ENCODE measurements at places on chromosomes 3 and 15.

GRCh38 chr15:73685981-73686380, 1.8 kb downstream of the CD276 start:
- H3K27ac ChIP-seq = no peak overlapping the region
- H3K4me1 ChIP-seq = no peaks in the 10 kb centered on the region
- DNase-seq = no peak
- no peaks in the 10 kb centered on the region for H3K36me3 ChIP-seq
- no peaks in the 10 kb centered on the region for H3K27me3 ChIP-seq

- DNase-seq = no peak
- H3K36me3 ChIP-seq = no peaks in the 10 kb centered on the region
- no peaks in the 10 kb centered on the region for H3K27me3 ChIP-seq
- H3K4me1 ChIP-seq = no peaks in the 10 kb centered on the region
- no peak overlapping the region for H3K27ac ChIP-seq
- no peak overlapping the region for H3K4me3 ChIP-seq
Observed at GRCh38 chr3:192121923-192122322, 605.4 kb downstream of the FGF12 start.

GRCh38 chr15:58062983-58063382, 2.5 kb downstream of the ALDH1A2 start:
- H3K4me1 ChIP-seq = peaks cover 4% of the 10 kb centered on the region
- no peak overlapping the region for H3K4me3 ChIP-seq
- DNase-seq = no peak
- peaks cover 50% of the 10 kb centered on the region for H3K27me3 ChIP-seq
- no peak overlapping the region for H3K27ac ChIP-seq

DNA sequence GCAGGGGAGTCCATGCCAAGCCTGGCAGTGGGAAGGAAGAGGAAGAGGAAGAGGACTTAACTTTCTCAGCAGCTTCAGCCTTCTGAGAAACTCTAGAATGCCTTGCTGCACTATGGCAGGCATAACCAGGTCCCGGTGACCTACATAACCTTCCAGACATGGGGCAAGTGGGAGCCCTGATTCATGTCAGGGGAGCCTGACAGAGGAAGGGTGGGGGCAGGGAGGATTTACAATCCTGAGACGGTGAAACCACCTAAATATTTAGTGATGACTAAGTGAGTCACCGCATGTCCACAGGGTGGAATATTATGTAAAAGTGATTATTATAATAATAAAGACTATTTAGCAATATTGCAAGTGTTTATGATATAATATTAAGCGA, 46.7 kb downstream of the AMOTL2 start:
- no peaks in the 10 kb centered on the region for H3K36me3 ChIP-seq
- H3K27me3 ChIP-seq = no peaks in the 10 kb centered on the region
- no peak overlapping the region for H3K27ac ChIP-seq
- DNase-seq = no peak
- no peak overlapping the region for H3K4me3 ChIP-seq
- no peaks in the 10 kb centered on the region for H3K4me1 ChIP-seq

GRCh38 chr15:96320107-96320506, 10.4 kb upstream of the NR2F2 start:
- H3K4me1 ChIP-seq = no peaks in the 10 kb centered on the region
- no peaks in the 10 kb centered on the region for H3K36me3 ChIP-seq
- no peak for DNase-seq
- H3K27ac ChIP-seq = no peak overlapping the region

DNA sequence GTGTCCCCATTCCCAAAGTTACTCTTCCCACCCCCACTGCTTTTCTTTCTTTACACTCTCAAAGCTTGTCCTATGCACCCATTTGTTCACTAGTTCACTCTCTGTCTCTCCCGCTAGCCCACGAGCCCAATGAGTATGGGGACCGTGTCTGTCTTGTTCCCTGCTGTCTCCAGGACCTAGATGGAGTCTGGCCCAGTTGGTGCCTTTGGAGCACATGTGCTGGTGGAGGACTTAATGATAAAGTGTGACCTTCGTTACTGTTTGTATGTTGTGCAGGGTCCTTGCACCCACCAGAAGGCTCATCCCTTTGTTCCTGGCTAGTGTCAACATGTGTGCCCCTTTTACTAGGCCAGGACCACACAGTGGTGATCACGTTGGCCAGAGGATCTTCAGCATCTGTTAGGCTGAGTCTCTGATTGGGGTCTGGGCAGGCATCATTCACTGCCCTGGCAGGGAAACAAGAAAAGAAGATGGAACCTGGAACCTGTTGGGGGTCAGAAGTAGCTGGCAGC, 7.4 kb downstream of the CISH start:
- H3K27ac ChIP-seq = peak overlapping the region; percentile 97
- DNase-seq = no peak
- no peaks in the 10 kb centered on the region for H3K27me3 ChIP-seq
- H3K4me1 ChIP-seq = peaks cover 32% of the 10 kb centered on the region
- no peak overlapping the region for H3K4me3 ChIP-seq
- peaks cover 14% of the 10 kb centered on the region for H3K36me3 ChIP-seq

DNA sequence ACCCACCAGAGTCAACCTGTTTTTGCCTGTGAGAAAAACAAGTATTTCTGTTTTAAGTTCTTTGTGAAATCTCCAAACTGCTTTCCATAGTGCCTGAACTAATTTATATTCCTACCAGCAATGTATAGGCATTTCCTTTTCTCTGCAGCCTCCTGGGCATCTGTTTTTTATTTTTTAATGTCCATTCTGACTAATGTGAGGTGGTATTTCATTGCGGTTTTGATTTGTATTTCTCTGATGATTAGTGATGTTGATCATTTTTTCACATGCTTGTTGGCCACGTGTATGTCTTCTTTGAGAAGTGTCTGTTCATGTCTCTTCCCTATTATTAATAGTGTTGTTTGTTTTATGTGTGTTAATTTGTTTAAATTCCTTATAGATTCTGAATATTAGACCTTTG, 820.5 kb downstream of the MCTP2 start:
- no peaks in the 10 kb centered on the region for H3K36me3 ChIP-seq
- H3K27ac ChIP-seq = no peak overlapping the region
- DNase-seq = no peak
- no peak overlapping the region for H3K4me3 ChIP-seq

DNA sequence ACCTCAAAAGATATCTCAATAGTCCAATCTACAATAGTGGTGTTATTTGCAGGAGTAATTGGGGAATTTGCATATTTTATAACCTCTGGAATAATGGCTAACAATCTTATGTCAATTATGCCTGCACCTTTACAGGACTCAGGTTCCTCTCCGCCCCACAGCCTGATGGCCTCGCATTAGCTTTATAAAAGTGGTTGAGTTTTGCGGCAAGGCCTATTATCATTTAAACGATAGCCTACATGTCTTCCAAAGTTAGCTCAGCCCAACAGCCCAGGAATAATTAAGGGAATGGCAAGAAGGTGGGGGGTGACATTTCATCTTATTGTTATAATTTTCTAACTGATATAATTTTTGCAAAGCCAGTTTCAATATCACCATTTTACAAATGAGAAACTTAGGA, 97.3 kb downstream of the RTP4 start:
- no peak overlapping the region for H3K4me3 ChIP-seq
- no peaks in the 10 kb centered on the region for H3K36me3 ChIP-seq
- H3K27me3 ChIP-seq = no peaks in the 10 kb centered on the region
- DNase-seq = no peak
- H3K4me1 ChIP-seq = no peaks in the 10 kb centered on the region

- H3K27ac ChIP-seq = no peak overlapping the region
- DNase-seq = no peak
- H3K36me3 ChIP-seq = no peaks in the 10 kb centered on the region
- H3K27me3 ChIP-seq = no peaks in the 10 kb centered on the region
- H3K4me3 ChIP-seq = no peak overlapping the region
Observed at GRCh38 chr3:125611908-125612307, 16.6 kb upstream of the OSBPL11 start.

DNA sequence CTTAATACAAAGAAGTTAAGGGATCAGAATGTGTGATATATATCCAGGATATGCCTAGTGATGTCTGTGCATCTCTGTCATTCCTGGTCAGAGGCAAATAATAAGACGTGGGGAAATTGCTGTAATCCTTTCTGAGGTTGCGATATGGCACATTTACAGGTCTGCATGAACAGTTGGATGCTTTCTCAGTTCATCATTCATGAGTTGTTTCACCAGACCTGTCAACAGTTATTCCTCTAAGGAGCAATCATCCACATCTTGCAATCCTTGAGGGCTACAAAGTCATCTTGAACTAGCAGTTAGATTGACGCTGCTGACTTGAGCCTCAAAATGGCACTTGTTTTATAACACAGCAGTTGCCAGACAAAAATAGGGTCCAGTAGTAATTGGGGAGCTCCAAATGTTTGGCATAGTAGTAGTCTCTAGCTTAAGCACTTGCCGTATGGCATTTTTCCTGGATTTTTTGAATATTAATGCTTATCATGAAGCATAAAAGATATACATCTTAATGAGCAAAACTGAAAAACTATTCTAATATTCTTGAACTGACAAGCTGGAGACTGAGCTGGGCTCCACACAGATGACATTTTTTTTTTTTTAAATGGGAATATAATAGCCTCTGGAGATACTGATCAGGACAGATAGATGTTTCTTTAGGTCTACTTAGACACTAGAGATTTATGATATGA, 761.7 kb downstream of the VGLL3 start:
- no peak for DNase-seq
- no peaks in the 10 kb centered on the region for H3K4me1 ChIP-seq
- H3K36me3 ChIP-seq = no peaks in the 10 kb centered on the region
- no peak overlapping the region for H3K4me3 ChIP-seq

DNA sequence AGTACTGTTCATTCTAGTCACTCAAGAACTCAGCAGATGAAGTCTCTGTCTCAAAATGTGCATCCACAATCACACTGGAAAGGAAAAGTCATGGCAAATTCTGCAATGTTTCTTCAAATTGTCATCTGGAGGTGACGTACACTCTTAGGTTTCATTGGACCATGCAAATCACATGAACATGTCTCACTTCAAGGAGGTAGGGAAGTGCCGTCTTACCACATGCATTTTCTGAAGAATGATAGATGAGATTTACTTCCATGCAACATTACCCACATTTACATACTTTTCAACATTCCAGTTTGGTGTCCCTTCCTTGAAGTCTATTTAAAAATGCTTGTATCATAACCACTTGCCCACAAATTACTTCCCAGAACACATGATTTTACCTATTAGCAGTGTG, 107.9 kb upstream of the SATB1 start:
- H3K4me3 ChIP-seq = no peak overlapping the region
- no peaks in the 10 kb centered on the region for H3K4me1 ChIP-seq

- no peak overlapping the region for H3K27ac ChIP-seq
- H3K27me3 ChIP-seq = no peaks in the 10 kb centered on the region
- no peaks in the 10 kb centered on the region for H3K36me3 ChIP-seq
- DNase-seq = no peak
- no peaks in the 10 kb centered on the region for H3K4me1 ChIP-seq
- H3K4me3 ChIP-seq = no peak overlapping the region
Observed at GRCh38 chr3:176935194-176935888, 261.9 kb downstream of the TBL1XR1 start.

- no peaks in the 10 kb centered on the region for H3K27me3 ChIP-seq
- no peak overlapping the region for H3K27ac ChIP-seq
- DNase-seq = no peak
- H3K36me3 ChIP-seq = no peaks in the 10 kb centered on the region
Observed at GRCh38 chr15:20295238-20295811, 246.3 kb downstream of the GOLGA6L6 start.

Measured in colonic mucosa (tissue), 4 donors.